Neural progenitor cell (in vitro differentiated cells): ENCODE measurements at places on chromosomes 4 and X.

DNA sequence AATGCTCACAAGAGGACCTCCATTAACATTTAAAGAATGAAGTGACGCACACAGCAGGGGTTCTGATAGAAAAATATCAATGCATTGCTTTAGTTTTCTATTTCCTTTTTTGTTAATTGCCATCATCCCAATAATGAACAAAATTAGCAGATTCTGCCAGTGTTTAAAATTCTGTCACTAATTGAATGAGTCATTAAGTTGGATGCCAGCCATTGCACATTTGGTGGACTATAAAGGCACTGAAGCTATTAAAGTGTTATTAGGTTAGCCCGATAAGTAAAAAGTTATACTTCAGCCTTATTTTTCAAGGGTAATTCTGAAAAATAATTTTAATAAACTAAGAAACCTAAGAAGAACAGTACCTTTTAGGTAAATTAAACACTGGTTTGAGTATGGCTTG is 53.1 kb downstream of the MAP3K15 start:
- no peak overlapping the region for H3K4me3 ChIP-seq
- no peak for DNase-seq
- no peaks in the 10 kb centered on the region for H3K27me3 ChIP-seq
- no peaks in the 10 kb centered on the region for H3K36me3 ChIP-seq
- H3K4me1 ChIP-seq: no peaks in the 10 kb centered on the region
- no peak overlapping the region for H3K27ac ChIP-seq

- no peak overlapping the region for H3K27ac ChIP-seq
- no peaks in the 10 kb centered on the region for H3K27me3 ChIP-seq
- H3K36me3 ChIP-seq: no peaks in the 10 kb centered on the region
- peaks cover 40% of the 10 kb centered on the region for H3K4me1 ChIP-seq
- peak; percentile 45 for DNase-seq
These were observed 13.0 kb downstream of the RGS12 start for GRCh38 chr4:3305610-3306371.

- H3K4me1 ChIP-seq: peaks cover 12% of the 10 kb centered on the region
- DNase-seq: peak; percentile 16
- no peak overlapping the region for H3K4me3 ChIP-seq
- H3K27ac ChIP-seq: no peak overlapping the region
These were observed 56.5 kb upstream of the PPARGC1A start for GRCh38 chr4:23946299-23946698.

GRCh38 chr4:12126474-12126873 is 697.8 kb upstream of the HS3ST1 start:
- H3K27ac ChIP-seq: no peak overlapping the region
- H3K36me3 ChIP-seq: no peaks in the 10 kb centered on the region
- H3K27me3 ChIP-seq: no peaks in the 10 kb centered on the region
- no peaks in the 10 kb centered on the region for H3K4me1 ChIP-seq
- DNase-seq: no peak

GRCh38 chr4:109207061-109207460 is 95.4 kb downstream of the COL25A1 start:
- no peaks in the 10 kb centered on the region for H3K27me3 ChIP-seq
- no peak overlapping the region for H3K27ac ChIP-seq
- no peak overlapping the region for H3K4me3 ChIP-seq
- H3K4me1 ChIP-seq: no peaks in the 10 kb centered on the region

DNA sequence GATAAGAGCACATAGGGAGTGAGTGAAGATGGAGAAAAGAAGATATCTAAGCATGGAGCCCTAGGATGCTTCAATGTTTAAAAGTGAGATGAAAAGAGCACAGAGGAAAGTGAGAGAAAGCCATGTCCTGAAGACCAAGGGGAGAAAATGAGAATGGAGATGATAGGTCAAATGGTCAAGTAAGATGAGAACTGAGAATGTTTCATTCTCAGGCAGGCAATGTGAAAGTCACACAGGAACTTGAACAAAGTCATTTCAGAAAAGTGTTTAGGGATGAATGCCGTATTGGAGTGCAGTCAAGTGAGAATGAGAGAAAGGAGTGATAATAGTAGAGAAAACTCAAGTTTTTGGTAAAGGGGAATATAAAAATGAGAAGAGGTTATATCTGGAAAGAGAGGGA is 148.7 kb upstream of the PTCHD1 start:
- no peaks in the 10 kb centered on the region for H3K4me1 ChIP-seq
- no peak overlapping the region for H3K27ac ChIP-seq
- H3K36me3 ChIP-seq: no peaks in the 10 kb centered on the region
- no peak overlapping the region for H3K4me3 ChIP-seq
- no peak for DNase-seq
- H3K27me3 ChIP-seq: no peaks in the 10 kb centered on the region

DNA sequence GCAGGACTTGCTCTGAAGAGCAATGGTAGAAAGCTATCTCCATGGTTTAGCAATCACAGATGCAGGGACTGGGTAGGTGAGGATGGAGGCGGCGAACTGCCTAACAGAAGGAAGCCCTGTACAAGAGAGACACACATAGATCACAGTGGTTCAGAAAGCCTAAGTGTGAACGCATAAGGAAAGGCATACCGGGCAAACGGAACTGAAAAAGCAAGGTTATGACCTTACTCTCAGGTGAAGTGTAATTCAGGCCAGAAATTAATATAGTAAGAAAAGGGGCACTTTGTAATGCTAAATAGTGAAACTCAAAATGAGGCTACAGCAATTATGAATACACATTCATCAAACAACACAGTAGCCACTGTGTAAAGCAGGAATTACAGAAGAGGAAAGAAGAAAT is 126.6 kb downstream of the PALLD start:
- no peak overlapping the region for H3K27ac ChIP-seq
- H3K27me3 ChIP-seq: no peaks in the 10 kb centered on the region
- no peak overlapping the region for H3K4me3 ChIP-seq
- DNase-seq: no peak
- H3K4me1 ChIP-seq: peaks cover 13% of the 10 kb centered on the region

DNA sequence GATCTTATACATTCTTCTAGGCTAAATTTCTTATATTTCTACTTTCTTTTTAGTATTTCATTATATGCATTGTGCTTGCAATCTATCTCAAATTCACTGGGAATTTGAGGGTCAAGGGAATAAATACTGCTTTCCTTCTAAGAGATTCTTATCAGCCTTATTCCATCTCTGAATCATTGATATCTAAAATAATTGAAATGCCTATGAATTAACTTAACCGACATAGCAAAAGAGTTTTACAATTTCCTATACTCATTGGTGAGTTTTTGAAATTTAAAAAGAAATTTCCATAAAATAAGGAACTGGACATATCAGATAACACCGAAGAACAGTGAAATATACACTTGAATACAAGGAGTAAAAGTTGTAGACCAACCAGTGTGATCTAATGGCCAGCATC is 373.7 kb downstream of the NAF1 start:
- no peaks in the 10 kb centered on the region for H3K36me3 ChIP-seq
- H3K27me3 ChIP-seq: no peaks in the 10 kb centered on the region
- no peak for DNase-seq
